ENCODE measurements at places on chromosomes 2 and 18.

DNA sequence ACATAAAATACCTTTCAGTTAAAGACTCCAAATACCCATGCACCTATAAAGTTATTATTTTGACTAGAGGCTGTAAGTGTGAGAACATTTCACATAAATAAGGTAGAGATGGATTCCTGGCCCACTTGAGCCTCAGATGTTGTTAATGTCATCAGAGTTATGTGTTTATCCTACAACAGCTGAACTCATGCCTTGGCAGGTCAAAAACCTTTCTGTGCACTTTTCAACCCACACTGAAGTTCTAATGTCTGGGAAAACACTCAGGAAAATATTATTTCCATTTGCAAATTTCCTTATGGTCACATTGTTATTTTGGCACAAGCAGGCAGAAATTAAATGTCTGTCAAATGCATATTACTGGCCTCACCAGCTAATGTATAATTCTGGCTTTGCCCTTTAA, 209.2 kb downstream of the LNPK start:
- DNase-seq = no peak

DNA sequence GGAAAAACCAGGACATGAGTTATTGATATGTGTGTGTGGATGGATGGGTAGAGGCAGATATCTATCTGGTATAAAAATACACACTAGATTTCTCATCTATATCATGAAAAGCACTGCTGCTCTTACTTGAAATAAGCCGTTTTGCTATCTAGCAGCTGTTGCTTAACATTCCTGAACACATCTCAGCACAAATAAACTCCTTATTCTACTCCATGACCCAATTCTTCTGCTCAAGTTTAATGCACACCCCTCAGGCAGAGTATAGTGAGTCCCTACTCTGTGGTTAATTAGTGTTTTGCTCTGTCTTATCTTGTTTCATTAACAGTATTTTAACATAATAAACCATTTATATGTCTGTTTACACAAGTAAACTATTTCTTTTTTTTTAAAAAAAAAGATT, 134.2 kb downstream of the CBLN2 start:
- no peak for DNase-seq

- DNase-seq = no peak
These were observed 418.0 kb downstream of the TMEM182 start for GRCh38 chr2:103179798-103180197.

- DNase-seq = no peak
These were observed 41.1 kb downstream of the ACVR1C start for GRCh38 chr2:157587576-157587975.

DNA sequence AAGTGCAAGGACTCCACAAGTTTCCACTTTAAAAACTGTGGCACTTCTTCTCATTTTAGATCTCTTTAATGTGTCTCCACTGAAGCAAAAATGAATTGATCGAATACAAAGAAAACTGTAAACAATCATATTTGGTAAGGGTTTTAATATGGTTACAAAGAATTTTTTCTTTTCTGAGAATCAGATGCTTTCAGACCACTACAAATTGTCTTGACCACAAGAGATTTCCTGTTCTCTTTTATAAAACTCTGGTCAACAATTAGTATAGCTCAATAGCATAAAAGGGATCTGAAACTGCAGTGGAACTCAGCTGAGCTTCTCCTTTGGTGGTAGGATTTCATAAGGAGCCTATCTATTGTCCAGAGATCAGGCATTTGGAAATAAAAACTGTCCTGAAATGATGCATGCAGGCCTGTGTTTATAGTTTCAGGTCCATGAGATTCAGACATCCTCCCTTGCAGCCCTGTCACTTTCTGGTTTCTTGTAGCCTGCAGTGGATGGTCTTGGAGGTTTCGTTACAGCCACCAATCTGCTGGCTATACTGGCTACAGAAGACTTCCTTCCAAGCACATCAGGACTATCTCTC, 120.0 kb downstream of the DOCK10 start:
- DNase-seq = no peak

DNA sequence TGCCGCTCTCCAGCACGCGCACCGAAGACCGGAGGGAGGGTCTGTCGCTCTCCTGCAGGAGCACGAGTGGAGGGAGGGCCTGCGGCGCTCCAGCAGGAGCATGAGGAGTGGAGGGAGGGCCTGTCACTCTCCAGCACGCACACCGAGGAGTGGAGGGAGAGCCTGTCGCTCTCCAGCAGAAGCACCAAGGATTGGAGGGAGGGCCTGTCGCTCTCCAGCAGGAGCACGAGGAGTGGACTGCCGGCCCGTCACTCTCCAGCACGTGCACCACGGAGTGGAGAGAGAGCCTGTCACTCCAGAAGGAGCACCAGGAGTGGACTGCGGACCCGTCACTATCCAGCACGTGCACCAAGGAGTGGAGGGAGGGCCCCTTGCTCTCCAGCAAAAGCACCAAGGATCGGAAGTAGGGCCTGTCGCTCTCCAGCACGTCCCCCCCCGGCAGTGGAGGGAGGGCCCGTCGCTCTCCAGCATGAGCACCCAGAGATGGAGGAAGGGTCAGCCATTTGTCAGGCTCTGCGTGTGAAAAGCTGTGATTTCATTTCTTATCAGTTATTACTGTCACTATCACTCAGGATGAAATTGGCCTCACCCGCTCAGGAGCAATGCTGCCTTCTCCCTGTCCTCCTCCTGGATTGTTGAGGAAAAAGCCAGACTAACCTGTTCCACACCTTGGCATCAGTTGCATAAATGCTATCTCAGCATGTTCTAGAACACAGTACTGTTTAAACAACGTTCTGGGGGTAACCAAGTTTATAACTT, 35.9 kb downstream of the ADI1 start:
- no peak for DNase-seq

- DNase-seq = peak; percentile 36
These were observed 56.4 kb downstream of the ZFP36L2 start for GRCh38 chr2:43169987-43170386.

- DNase-seq = no peak
These were observed 35.4 kb upstream of the STK17B start for GRCh38 chr2:196206804-196207203.

GRCh38 chr2:155157065-155157464, 458.6 kb downstream of the KCNJ3 start:
- DNase-seq = no peak

DNA sequence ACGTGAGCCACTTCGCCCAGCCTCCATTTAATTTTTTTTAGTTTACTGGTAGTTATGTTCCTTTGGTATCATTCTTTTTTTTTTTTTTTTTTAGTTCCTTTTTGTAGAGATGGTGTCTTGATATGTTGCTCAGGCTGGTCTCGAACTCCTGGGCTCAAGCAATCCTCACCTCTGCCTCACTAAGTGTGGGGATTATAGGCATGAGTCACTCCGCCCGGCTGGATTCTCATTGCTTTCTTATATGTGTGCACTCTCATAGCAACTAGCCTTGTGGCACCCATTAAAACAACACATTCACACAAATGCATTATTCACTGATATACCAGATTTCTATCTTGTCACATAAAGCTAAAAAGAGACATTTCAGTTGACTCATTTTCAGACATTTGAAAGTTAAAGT, 4.2 kb downstream of the TTC27 start:
- no peak for DNase-seq

DNA sequence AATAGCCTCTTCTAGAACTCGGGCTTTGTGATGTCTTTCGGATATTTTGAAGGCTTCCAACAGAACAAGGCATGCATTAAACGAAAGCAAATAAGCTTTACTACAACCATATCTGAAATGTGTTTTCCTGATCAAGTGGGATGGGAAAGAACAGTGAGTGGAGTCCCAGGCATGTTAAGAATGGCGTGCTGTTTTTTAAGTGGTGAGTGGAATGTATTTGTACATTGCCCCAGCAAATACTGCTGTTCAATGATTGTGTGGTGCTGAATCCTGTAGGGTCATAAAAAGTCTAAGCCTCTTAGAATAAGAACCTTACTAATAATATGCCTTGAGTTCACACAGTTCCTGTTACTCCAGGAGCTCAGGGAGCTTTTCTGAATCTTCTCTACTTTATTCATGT, 52.5 kb downstream of the POMC start:
- DNase-seq = no peak

DNA sequence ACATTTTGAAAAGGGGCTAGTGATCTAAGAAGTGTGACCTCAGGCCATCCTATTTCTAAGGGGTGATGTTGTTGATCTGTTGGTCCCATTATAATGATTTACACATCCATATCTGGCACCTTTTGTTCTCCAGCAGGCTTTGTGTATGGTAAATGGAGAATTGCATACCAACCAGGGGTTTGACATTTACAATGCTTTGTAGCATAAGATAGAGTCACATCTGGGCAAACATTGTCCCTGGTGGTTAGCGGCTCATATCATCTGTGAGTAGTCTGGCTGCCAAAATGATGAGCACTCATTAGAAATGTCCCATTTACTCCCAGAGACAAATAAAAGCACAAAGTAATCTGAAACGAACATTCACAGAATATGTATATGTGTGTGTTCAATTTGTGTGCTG, 1775.5 kb upstream of the CELF4 start:
- no peak for DNase-seq

DNA sequence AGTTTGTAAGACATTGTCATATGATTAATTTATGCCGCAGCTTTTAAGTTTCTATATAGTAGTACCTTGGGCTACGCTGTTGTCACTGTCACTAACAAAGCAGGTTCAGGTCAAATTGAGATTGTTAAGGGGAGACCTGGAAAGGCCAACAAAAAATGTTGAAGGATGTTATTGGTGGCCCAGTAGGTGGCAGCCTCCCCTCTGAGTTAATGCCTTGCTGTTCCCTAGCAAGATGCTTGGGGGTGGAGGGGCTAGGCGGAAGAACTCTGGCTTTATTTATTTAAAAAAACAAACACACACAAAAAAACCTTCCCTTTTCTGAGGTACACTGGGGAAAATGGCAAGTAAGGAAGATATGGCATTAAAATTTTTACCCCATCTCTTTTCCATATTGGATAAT, 128.3 kb upstream of the ATP5MC3 start:
- DNase-seq = peak; percentile 23

DNA sequence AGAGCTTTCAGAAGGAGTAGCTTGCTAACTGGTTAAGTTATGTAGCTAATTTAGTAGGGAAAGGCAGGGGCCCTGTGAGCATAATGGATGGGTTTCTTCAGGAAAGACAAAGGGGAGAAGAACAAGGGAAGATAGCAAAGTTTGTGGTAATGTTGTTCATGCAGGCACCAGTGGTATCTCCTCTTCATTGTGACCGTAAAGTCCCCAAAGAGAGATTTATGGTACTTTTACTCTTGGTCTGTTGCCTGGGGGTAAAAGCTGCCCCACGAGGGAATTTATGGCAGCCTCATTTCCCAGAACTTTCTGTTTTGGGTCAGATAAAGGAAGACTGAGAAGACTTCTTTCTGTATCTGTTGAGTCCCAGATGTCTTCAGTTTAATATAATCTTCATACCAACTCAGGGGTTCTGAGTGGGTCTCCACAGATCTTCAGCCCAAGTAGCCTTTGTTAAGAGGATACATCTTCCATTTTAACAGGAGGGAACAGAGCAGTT, 27.5 kb downstream of the MALT1 start:
- DNase-seq = no peak

DNA sequence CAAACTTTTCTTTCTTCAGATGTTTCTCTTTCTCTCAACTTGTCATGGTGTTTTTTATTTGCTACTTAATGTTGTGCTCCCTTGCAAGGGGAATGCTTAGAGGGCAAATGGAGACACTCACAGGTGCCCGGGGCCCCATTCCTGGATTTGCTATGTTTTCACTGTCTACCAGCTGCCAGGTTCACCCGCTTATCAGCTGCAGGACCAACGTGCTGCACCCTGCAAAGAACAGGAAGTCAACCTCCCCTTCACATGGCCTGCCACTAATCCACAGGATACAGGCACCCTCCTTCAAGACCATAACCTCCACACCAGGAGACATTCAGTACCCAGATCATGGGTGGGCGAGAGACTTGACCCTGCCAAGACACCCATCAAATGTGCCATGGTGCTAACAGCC, 237.6 kb upstream of the STON1 start:
- DNase-seq = no peak

GRCh38 chr2:217951091-217951490, 51.7 kb downstream of the TNS1 start:
- DNase-seq = no peak

DNA sequence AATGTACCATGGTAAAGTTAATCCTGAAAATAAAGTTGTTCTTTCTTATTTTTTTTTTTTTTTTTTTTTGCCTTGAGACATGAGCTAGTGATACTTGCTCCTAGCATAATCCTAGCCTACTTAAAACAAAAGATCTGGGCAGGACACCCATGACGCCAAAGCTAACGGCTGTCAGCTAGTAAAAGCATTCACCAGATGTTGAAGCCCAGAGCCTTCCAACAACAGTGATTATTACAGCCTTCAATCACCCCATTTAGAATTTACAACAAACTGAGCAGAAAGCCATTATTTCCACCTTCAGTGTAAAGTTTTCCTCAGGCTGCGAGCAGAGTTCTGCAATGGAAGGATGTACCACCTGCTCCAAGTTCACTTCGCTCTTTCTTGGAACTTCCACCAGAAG, 259.5 kb downstream of the SP3 start:
- no peak for DNase-seq

DNA sequence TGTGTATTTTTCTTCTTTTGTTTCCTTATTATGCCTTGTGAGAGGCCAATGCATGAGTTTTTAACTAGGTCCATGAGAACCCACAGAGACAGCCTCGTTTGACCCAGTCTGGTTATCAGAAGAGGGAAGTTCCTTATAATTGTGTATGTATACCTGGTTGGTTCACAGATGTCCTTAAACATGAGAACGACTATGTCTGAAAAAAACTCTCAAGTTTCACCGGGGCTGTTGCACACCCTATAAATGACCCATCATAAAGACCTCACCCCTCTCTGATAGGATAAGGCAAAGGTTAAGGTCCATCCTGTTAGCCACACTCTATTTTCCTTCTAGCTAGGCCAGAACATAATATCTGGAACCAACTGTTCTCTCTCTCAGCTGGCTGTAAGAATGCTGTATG, 42.7 kb upstream of the MSH2 start:
- no peak for DNase-seq

DNA sequence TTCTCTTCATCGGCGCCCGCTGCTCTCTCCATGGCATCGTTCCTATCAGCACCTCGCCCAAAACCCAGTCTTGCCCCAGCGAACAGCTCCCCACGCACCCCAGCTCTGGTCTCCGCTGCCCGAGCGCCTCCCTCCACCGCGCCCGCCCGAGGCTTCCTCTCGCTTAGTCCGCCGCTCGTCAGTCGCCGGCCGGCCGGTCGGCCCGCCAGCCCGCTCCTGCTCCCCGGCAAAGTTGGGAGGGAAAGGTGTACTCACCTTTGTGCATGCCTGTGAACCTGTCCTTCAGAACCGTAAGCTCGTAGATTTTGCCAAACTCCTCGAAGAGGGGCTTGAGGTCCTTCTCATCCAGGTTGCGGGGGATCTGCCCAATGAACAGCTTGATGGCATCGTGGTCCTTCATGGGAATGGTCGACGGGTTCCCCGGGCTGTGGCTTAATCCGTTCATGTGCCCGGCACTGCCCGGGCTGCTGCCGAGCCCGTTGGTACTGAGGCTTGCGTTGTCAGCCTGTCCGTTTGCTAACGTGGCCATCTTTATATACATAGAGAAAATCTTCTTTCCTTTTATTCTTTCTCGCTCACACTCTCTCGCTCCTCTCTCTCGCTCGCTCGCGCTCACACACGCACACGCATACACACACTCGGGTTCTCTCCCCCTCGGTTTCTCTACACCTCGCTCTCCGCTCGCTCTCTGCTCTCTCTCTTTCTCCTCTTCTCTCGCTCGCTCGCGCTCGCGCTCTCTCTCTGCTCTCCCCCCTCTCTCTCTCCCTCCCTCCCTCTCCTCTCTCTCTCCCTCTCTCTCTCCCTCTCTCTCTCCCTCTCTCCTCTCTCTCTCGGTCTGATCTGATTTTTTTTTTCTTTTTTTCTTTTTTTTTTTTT, at the start of gene CELF4:
TSS of gene CELF4 (minus strand) at position 698 of the 876 bp plus-strand sequence.
- peak; percentile 4 for DNase-seq
